Esophagus mucosa (tissue), 1 donor: ENCODE measurements at places on chromosomes 5 and 9.

- ATAC-seq = no peak
These were observed 694.9 kb downstream of the ISL1 start for GRCh38 chr5:52077941-52078815.

- ATAC-seq = no peak
These were observed 156.2 kb downstream of the SPATA31D1 start for GRCh38 chr9:82144803-82145202.

- ATAC-seq = no peak
These were observed 30.9 kb downstream of the SEMA5A start for GRCh38 chr5:9514968-9515367.

- no peak for ATAC-seq
These were observed 49.1 kb downstream of the SEMA4D start for GRCh38 chr9:89448821-89449220.

- ATAC-seq = no peak
These were observed 2.9 kb downstream of the NDUFS6 start for GRCh38 chr5:1804001-1804690.

GRCh38 chr5:150147670-150148069 is 8.0 kb downstream of the PDGFRB start:
- no peak for ATAC-seq

DNA sequence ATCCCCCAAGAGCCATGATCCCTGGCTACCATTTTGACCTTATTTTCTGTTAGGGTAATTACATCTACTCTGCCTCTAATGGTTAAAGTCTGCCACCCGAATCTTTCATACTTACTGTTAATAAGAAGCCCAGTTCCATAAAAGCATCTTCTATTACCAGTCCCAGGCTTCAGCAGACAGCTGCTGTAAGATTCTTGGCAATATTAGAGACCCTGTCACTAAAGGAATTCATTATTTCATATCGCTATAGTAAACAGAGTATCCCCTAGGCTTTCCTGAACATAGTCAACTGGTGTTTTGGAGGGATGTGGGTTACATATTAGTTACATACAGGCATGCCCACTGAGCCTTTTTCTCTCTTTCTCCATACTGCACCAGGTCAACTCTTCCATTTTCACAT is 608.7 kb upstream of the SEMA6A start:
- no peak for ATAC-seq

DNA sequence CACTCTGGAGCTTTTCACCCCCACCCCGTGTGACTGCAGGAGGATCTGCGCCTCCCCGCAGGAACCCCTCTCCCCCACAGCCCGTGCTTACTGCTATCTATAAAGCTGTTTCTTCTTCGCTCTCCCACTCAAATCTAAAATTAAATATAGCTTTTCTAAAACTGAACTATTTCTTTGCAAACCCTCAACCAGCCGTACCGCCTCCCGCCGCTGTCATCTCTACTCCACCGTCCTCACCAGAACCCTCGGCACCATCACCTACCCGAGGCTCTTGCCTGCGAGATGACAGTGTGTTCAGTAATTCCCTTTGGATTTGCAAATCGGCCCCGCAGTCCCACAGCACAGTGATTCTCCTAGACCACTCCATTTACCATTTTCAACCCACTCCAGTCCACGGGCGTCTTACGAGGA is 13.6 kb downstream of the LPCAT1 start:
- no peak for ATAC-seq

- no peak for ATAC-seq
These were observed 13.3 kb downstream of the FOXE1 start for GRCh38 chr9:97866300-97866699.
